ENCODE measurements at places on chromosomes 4 and X.

DNA sequence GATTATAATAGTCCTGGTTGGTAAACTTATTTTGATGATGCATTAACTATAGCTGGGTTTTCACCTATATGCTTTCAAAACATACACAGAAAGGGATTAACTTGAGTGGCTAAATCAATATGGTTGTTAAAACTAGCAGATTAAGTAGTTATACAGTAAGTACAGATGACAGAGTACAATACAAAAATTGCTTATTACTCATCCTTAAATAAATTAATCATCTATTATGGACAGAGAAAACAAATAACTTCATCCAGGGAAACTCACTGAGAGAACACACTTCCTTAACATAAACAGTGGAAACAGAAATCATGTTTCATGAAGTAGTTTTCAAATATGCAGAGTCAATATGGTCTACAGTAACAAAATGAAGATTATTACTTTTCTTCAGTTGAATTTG is 133.4 kb downstream of the AREG start:
- no peak for DNase-seq
- no peak overlapping the region for H3K27ac ChIP-seq
- no peaks in the 10 kb centered on the region for H3K36me3 ChIP-seq
- no peaks in the 10 kb centered on the region for H3K4me1 ChIP-seq
- no peak overlapping the region for H3K4me3 ChIP-seq

GRCh38 chr4:169823685-169824084 is 65.9 kb upstream of the HPF1 start:
- H3K27me3 ChIP-seq, result no peaks in the 10 kb centered on the region
- H3K4me3 ChIP-seq, result no peak overlapping the region
- DNase-seq, result peak; percentile 33
- H3K36me3 ChIP-seq, result no peaks in the 10 kb centered on the region
- H3K27ac ChIP-seq, result no peak overlapping the region
- H3K4me1 ChIP-seq, result no peaks in the 10 kb centered on the region

DNA sequence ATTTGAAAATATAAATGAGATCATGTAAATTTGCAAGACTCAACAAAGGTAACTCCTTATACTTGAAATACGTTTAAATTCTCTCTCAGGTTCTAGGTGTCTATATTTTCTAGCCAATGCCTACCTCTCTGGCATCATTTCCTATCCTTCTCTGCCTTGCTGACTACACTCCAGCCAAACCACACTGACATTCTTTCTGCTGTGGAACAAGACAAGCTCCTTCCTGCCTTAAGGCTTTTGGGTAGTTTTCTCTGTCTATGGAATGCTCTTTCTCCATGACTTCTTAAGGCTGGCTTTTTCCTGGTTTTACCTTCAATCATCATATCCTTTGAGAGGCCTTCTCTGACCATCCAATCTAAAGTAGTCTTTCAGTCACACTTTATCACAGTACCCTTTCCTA is 201.0 kb downstream of the SPRY1 start:
- no peaks in the 10 kb centered on the region for H3K27me3 ChIP-seq
- no peak overlapping the region for H3K27ac ChIP-seq
- H3K4me1 ChIP-seq, result peaks cover 17% of the 10 kb centered on the region
- H3K4me3 ChIP-seq, result no peak overlapping the region
- no peak for DNase-seq

DNA sequence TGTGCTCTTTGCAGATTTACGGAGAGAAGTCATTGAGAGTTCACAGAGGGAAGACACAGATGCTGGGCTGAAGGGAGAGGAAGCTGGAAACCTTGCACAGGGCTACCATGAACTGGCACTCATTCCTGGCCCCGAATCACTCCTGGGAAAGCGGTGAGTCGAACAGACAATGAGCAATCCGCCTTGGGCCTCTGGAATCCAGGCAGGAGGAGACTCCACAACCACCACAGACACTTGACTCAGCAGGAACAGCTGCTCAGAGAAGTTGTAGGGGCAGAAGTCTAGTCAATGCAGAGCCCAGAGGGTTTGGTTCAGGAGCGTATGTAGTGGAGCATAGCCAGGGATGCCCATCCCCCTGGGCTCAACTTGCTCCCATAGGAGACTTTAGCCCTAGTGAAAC is 62.8 kb upstream of the GRIA3 start:
- H3K27me3 ChIP-seq, result no peaks in the 10 kb centered on the region
- H3K27ac ChIP-seq, result no peak overlapping the region
- H3K4me1 ChIP-seq, result no peaks in the 10 kb centered on the region
- DNase-seq, result no peak

DNA sequence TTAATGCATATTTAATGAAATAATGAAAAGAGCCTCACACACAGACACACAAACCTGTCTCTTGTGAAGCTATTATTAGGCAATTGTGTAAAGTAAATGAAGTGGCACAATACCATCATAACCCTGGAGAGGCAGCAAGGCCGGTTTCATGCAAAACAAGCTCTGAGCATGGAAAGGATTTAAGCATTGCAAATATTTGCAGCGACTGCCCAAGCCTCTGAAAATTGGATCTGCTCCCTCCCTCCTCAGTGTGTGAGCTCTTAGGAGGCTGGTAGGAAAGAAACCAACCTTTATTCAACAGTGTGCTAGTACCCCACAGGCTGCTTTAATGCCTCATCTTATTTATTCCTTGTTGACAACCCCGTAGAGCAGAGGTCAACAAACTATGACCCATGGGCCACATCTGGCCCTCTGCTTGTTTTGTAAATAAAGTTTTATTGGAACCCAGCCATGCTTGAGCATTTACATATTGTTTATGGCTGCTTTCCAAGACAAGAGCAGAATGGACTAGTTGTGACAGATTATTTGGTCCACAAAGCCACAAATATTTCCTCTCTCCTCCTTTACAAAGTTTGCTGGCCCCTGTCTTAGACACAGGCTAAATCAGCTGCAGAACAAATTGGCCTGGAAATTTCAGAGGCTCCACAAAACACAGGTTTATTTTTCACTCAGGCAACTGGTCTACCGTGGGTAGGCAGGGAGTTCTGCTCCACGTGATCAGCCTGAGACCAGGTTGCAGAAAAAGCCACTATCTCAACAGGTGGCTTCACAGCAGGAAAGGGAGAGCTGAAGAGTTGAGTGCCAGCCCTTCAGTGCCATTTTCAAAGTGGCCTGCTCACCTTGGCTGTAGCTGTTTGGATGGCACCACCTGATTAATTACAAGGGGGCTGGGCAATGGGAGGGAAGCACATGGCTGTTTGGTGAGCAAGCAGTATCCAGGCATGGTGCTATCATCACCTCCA is 16.8 kb downstream of the RS1 start:
- H3K27ac ChIP-seq, result no peak overlapping the region
- no peaks in the 10 kb centered on the region for H3K36me3 ChIP-seq
- no peak for DNase-seq
- H3K4me1 ChIP-seq, result no peaks in the 10 kb centered on the region

DNA sequence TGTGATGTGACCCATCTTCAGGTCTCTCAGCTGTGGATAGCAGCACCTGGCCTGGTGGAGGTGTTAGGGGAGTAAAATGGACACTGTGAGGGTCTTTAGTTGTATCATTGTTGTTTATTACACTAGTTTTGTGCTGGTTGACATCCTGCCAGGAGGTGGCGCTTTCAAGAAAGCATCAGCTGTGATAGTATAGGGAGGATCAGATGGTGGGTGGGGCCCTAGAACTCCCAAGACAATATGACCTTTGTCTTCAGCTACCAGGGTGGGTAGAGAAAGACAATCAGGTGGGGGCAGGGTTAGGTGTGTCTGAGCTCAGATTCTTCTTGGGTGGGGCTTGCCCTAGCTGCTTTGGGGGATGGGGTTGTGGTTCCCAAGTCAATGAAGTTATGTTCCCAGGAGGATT is 162.8 kb downstream of the PPP1R2C start:
- no peaks in the 10 kb centered on the region for H3K27me3 ChIP-seq
- DNase-seq, result peak; percentile 0
- no peak overlapping the region for H3K27ac ChIP-seq
- no peaks in the 10 kb centered on the region for H3K4me1 ChIP-seq

- H3K36me3 ChIP-seq, result no peaks in the 10 kb centered on the region
- H3K4me3 ChIP-seq, result no peak overlapping the region
- DNase-seq, result no peak
- no peaks in the 10 kb centered on the region for H3K27me3 ChIP-seq
- H3K27ac ChIP-seq, result no peak overlapping the region
These were observed 743.7 kb downstream of the C4orf33 start for GRCh38 chr4:129839687-129840086.

GRCh38 chr4:175805846-175806245 is 6.2 kb downstream of the GPM6A start:
- no peaks in the 10 kb centered on the region for H3K36me3 ChIP-seq
- H3K27me3 ChIP-seq, result no peaks in the 10 kb centered on the region
- no peak for DNase-seq
- H3K4me3 ChIP-seq, result no peak overlapping the region

DNA sequence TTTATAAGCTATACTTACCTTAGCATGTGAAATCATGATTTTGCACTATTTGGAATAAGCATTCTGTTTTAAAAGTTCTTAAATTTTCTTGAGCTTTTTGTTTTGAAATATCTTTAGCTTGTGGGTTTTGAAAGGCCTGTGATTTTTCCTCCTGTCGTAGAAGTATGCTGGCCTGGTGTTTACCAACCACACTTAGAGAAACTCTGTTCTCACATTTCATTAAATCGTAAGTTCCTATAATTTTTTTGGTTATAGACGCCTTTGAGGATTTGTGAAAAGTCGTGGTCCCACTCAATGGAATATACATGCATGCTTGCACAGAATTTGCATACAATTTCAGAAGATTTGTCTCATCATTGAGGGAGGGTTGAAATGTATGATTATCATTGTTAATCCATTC is 63.6 kb downstream of the PDLIM5 start:
- no peak overlapping the region for H3K27ac ChIP-seq
- no peaks in the 10 kb centered on the region for H3K4me1 ChIP-seq
- no peak for DNase-seq

GRCh38 chr4:98539741-98540140 is 118.7 kb downstream of the TSPAN5 start:
- no peak overlapping the region for H3K27ac ChIP-seq
- no peaks in the 10 kb centered on the region for H3K36me3 ChIP-seq
- no peaks in the 10 kb centered on the region for H3K27me3 ChIP-seq
- no peak for DNase-seq
- H3K4me1 ChIP-seq, result no peaks in the 10 kb centered on the region
- no peak overlapping the region for H3K4me3 ChIP-seq

DNA sequence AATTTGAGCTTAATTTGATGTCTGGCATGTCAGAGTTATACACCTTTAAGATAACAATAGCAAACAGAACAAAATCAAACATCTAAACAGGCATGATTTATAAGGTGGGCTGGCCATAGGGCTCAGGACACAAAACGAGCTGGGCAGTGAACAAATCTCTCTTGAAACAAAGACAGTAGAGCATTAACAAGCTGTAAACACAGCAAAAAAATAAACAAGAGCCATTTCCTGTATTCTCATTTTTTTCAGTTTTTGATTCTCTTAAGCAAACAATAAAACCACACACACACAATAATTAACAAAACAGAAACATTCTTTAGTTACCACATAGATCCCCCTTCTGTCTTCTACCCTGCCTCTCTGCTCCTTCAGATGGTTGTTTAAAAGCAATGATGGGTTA is 68.3 kb upstream of the TMEM150C start:
- no peaks in the 10 kb centered on the region for H3K27me3 ChIP-seq
- H3K36me3 ChIP-seq, result no peaks in the 10 kb centered on the region
- H3K4me1 ChIP-seq, result no peaks in the 10 kb centered on the region
- H3K27ac ChIP-seq, result no peak overlapping the region
- no peak overlapping the region for H3K4me3 ChIP-seq
- DNase-seq, result no peak

DNA sequence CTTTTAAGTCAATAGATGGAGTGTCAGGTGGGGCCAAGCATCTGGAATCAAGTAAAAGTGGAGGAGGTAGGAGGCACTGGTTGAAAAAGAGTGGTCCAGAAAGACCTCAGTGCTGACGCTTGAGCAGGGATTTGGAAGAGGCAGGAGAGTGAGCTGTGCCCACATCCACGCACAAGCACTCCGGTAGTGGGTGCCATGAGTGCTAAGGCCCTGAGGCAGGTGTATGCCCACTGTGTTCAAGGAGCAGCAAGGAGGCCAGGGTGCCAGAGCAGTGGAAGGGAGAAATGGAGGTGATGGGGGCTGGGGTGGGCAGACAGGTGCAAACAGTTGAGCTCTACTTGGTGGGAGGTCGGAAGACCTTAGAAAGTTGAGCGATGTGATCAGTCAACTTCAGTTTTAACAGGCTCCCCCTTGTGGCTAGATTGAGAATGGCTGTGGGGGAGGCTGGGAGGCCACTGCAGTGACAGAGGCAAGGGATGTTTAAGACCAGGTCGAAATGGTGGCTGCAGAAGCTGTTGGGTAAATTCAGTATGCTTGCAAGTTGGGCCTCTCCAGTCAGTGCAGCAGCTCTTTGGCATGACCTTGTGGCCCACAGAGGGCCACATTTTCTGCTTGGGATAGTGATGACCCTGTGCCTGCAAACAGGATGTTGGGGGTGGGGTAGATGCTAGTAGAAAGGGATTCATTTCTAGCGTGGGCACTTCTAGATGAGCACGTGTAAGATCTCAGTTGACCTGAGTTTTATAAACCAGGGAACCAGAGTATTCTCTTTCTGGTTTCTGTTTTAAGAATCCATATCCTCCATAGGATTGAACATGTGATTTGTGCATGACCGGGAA is 12.7 kb downstream of the TKTL1 start:
- no peaks in the 10 kb centered on the region for H3K27me3 ChIP-seq
- no peaks in the 10 kb centered on the region for H3K36me3 ChIP-seq
- H3K27ac ChIP-seq, result no peak overlapping the region
- H3K4me1 ChIP-seq, result peaks cover 36% of the 10 kb centered on the region

- H3K4me1 ChIP-seq, result no peaks in the 10 kb centered on the region
- H3K36me3 ChIP-seq, result no peaks in the 10 kb centered on the region
- no peak overlapping the region for H3K27ac ChIP-seq
- no peaks in the 10 kb centered on the region for H3K27me3 ChIP-seq
- DNase-seq, result no peak
These were observed 15.2 kb downstream of the GAB1 start for GRCh38 chr4:143351774-143352451.

GRCh38 chrX:55695227-55696018 is 22.1 kb upstream of the RRAGB start:
- no peak overlapping the region for H3K27ac ChIP-seq
- H3K4me3 ChIP-seq, result peak overlapping the region; percentile 37
- DNase-seq, result no peak
- H3K36me3 ChIP-seq, result no peaks in the 10 kb centered on the region
- H3K4me1 ChIP-seq, result peaks cover 13% of the 10 kb centered on the region
- no peaks in the 10 kb centered on the region for H3K27me3 ChIP-seq

DNA sequence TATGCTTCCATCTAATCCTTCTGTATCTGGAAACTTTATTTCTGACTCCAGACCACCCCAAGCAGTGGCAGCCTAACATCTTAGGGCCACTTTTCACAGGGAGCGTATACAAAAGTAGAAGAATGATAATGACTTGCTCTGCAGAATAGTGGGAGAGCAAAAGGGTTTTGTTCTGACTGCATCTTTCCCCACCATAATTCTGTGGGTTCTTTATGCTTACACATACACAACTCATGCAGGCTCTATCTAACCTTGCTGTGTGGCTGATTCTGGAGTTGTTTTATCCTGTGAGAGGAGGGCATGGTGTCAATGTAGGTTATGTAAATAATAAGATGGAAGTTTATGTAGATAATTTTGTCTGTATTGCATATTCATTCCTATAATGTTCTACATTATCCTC is 42.4 kb upstream of the NDNF start:
- H3K4me1 ChIP-seq, result peaks cover 9% of the 10 kb centered on the region
- H3K4me3 ChIP-seq, result no peak overlapping the region
- H3K27ac ChIP-seq, result no peak overlapping the region
- no peaks in the 10 kb centered on the region for H3K36me3 ChIP-seq
